ENCODE measurements at places on chromosomes 11 and 22. TPM values are rescaled to one million over a fixed set of nuclear protein-coding genes. Genes with fewer than 3 reads are reported as not detected.
A peak's percentile ranks its signal among the peaks of the same experiment; 100 is the strongest.

DNA sequence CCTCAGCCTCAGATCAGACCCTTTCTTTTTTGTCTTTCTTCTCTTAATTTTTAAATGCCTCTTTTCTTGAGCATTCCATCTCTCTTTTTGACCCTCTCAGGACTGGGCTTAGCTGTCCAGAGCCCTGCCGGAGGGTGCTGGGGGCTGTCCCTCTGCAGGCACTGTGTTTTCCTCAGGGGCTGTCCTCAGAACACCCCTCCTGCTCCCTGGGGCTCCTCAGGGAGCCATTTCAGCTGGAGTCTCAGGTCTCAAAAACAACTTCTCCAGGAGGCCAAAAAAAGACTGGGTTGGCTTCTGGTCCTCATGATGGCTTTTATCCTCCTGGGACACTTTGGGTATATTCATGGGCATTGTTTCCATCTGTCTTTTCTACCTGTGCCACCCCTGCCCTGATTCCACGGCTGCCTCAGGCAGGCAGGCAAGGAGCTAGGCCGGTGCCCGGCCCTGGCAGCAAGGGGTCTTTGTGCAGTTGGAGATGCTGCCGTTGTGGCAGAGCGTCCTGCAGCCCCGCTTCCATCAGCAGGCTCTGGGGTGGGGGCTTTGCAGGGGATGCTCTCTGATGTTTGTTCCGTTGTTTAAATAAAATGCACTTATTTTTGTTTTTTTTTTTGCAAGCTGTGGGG, 85.1 kb downstream of the CEP164 start:
- DNase-seq, result no peak

DNA sequence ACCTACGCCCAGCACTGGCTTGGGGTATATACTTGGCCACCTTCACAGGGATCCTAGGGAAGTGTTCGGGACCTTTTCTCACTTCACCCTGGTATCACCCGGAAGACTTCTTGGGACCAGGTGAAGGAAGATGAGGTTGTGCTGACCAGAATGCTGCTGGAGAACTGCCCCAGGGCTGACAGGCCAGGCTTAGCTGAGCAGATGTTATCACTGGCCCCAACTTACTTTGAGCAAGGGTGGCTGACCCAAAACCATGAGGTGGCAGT, 4.5 kb downstream of the FTH1 start:
- DNase-seq, result no peak

GRCh38 chr22:41237707-41238569, 2.8 kb downstream of the CHADL start:
- peak; percentile 87 for DNase-seq

- peak; percentile 65 for DNase-seq
Measured at GRCh38 chr11:86483940-86484794, 109.5 kb downstream of the CCDC81 start.

GRCh38 chr11:61739966-61740365, 12.5 kb upstream of the MYRF start:
- DNase-seq, result no peak

- no peak for DNase-seq
Measured at GRCh38 chr11:116478669-116479668, 293.8 kb downstream of the BUD13 start.

DNA sequence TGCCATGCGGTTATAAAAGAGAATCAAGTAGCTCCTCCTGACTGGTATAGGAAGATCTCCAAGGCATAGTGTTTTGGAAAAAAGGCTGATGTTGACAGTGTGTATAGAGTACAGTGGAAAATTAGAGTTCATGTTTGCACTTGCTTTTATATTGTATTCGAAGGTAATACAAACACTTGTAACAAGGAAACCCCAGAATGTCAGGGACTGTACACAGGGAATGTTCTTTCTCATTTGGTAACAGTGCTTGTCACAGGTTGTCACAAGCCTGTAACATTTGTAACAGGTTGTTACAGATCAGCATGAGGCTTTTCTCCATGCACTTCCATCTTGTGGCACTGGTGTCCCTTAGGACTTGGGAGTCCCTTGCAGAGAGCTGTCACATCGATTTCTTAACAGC, 64.0 kb downstream of the GRK3 start:
- no peak for DNase-seq

DNA sequence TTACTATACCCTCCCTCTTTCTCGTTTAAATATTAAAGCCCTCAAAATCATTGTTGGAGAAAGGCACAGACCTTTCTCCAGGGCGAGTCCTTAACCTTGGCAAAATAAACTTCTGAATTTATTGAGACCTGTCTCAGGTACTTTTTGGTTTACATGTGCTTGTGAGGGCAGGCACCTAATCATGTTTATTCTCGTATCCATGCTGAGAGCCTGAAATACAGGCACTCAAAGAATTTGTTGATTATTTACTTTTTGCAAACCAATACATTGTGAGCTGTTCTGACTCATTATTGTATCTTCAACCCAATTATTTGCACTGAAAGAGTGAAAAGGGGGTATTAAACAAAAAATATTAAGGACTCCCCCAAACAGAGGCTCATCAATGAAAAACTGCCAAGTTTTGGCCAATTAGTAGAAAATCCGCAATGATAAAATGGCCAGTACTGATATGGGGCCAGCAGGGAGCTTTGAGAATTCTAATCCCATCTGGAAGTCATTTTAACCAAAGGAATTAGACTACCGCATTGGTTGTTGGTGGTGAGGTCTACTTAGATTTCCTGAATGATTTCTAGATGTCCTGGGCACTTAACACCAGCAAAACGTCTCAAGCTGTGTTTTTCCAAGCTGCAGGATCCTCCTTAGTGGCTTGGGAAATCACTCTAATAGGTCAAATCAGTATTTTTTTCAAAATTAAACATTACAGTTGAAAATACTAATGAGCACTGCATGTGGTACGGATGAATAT, 157.3 kb downstream of the SWAP70 start:
- no peak for DNase-seq

DNA sequence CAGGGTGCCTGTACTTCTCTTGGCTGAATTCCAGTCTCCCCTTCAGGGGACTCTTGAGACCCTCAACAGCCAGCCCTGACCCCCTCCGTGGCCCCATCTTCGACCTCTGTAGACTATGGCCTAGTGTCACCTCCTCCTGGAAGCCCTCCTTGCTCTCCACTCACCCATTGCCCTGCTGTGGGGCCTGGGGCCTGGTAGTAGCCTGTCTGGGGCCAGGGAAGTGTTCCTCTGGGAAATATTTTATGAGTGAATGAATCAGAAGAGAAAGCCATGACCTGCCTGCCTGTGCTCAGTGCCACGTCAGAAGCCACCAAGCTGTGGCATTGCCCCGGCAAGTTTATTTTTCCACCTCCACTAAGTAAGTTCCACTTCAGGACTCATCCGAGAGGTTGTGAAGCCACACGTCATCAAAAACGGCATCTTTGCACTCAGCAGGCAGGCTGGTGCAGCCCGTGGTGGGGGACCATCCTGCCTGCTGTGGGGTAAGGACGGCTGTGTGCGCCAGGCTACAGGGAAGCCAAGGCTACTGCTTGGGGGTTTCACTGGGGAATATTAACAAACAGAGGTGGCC, 59.6 kb upstream of the PPARA start:
- DNase-seq, result no peak

GRCh38 chr22:47619631-47620030, 857.2 kb downstream of the TBC1D22A start:
- no peak for DNase-seq

DNA sequence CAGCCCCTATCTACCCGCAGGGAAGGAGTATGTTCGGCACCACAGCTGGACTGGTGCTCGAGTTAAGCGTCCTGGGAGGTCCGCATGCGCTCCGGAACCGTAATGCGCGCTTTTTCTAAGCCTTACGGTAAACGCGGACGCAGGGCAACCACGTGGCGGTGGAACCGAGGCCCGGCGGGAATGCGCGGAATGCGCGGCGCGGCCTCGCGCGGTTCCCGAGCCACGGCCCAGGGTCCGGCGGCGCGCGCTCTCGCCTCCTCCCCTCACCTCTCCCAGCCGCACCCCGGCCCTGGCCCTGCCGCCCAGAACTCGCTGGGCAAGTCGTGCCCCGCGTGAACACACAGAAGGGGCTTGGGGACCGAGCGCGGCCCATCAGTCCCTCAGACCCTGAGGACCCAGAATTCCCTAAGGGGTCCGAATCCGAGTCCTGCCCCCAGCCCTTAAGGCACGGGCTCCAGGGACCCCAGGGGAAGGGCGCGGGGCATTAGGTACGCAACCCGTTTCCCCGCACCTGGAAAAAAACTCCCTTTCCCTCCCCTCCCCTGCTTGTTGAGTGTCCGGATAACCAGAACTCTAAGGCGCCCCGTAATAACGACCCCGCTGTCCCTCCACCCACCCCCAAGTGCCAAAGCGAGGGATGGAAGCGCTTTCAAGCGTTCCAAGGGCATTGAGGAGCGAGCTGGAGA, 4.3 kb upstream of the CCND1 start:
- DNase-seq, result peak; percentile 93

DNA sequence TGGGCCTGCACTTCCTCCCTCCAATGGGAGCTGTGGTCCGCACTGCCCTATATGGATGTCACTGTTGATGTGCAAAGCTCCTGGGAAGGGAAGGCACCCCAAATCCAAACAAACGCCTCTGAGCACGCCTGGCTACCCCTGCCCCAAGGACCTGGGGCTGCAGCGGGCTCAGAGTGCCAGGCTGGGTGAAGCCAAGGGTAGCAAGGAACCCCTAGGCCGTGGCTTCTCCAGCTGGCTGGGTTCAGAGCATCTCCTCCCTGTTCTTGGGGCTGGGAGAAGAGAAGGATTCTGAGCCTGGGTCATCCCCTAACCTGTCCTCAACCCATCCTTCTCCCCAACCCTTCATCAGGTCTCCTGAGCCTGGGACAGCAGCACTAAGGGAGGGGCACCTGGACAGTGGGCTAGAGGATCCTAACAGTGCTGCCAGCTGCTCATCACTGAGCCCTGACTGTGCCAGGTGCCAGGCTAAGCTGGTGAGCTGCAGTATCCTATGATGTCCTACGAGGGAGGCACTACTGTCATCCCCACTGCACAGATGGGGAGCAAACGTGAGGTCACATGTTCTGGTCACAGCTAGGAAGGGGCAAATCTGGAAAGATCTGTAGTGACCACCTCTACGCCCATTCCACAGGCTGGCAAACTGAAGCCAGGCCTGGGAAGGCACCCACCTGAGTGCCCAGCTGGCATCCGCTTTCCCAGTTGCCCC, 3.0 kb downstream of the SSTR3 start:
- DNase-seq, result no peak

GRCh38 chr22:39405346-39406085, 5.9 kb downstream of the TAB1 start:
- peak; percentile 68 for DNase-seq

DNA sequence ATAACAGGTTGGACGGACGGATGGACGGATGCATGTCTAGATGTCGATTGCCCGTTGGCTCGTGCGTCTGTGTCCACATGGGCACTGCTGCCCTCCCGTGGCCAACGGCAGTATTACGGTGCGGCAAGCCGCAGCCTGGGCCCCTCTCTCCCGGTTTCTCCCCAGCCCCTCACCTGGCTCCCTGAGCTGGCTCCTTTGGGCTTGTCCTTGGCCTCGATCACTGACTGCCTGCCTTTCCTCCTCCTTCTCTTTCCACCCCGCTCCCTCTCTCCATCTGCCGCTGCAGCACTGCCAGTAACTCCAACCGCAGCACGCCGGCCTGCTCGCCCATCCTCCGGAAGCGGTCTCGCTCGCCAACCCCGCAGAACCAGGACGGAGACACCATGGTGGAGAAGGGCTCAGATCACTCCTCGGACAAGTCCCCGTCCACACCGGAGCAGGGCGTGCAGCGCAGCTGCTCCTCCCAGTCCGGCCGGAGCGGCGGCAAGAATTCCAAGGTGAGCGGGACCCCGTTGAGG, 77.3 kb downstream of the SCN3B start:
- DNase-seq, result peak; percentile 65

DNA sequence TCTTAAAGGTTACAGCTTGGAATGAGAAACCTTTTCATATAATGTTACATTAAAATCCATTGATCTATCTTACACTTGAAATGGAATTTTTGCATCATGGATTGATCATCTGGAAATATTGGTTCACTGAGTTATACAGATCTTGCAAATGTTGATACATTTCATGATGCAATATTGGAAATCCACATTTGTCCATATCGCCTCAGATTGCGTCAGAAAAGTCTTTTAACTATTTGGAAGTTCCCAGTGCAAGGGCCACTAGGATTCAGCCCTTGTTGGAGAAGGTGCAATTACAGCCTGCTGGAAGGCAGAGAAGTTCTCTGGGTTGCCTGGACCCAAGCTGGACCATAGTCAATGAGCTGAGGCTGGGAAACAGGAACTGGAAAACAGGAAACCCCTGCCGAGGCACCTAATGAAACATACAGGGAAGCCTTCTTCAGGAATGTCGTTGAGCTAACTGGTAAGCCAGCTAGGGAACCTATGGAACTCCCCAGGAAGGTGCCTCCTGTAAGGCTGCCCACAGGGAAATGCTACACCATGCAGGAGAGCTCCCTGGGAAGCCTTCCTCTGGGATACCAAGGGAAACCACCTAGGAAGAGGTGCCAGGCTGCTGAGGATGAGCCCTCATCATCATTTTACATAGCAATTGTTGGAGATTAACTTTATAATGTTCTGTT, 600.4 kb upstream of the CADM1 start:
- no peak for DNase-seq

DNA sequence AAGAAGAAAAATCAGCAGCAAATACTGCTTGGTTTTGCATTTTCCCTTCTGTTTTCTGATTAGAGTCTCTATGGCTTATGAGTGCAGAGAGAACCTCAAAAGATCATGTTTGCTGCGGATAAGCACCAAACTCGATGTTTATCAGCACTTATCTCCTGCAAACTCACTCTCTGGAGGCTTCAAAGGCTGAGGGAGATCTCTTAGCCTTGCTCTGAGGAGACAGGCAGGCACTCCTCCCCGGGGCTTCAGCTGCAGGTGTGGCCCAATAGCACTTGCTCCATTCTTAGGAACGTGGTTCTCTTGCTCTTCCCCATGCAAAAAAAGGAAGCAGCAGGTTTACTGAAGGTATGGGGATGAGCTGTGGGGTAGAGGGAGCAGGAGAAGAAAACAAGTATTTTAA, 45.1 kb downstream of the FLI1 start:
- no peak for DNase-seq

- no peak for DNase-seq
Measured at GRCh38 chr11:1883346-1884302, 8.1 kb downstream of the PRR33 start.

DNA sequence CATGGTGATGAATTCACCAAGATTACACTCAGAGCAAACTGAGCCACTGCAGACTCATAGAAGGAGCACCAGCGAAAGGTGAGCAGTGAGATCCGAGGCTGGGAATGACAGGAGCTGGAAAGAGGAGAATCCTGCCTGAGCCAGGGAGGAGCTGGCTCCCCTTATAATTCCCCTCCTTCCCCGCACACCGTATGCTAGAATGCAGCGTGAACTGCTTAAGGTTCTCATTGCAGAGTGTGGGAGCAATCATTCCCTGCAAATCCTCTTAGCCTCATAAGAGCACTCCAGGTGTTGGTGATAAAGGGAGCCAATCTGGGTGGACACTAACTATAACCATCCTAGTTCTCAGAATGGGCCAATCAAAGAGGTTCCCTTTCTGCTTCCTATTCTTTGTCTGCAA, 127.6 kb upstream of the TEAD1 start:
- DNase-seq, result no peak

GRCh38 chr11:14789879-14790484, 102.0 kb downstream of the CYP2R1 start:
- no peak for DNase-seq

LDHAL6A gene
- 0.47 TPM for polyA plus RNA-seq

TBX10 gene
- polyA plus RNA-seq, result not detected

TCN2 gene
- 174 TPM for polyA plus RNA-seq

OTOG gene
- not detected for polyA plus RNA-seq

ACTN3 gene
- not detected for polyA plus RNA-seq

MYBPC3 gene
- polyA plus RNA-seq, result 0.52 TPM

RASD2 gene
- 1.1 TPM for polyA plus RNA-seq

LRRC56 gene
- 1.2 TPM for polyA plus RNA-seq

CNIH2 gene
- not detected for polyA plus RNA-seq
